CD14-positive monocyte (primary cell): ENCODE measurements at places on chromosomes 5 and 9.

DNA sequence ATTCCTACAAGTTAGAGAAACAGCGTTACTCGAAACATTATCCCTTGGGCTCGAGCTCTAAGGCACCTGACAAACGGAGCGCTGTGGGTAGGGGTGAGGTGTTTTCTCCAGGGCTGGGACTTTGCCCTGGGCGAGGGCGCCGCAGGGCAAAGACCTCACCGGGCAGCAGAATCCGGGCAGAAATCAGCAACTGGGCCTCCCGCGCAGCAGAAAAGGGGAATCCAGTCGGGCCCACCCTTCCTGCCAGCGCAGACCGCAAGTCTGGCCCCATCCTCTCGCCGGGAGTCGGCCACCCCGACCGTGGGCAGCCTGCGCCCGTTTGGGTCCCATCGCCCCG, 430 bp upstream of the MSH3 start:
- DNase-seq, result no peak

- DNase-seq, result no peak
Observed at GRCh38 chr5:115952588-115952987, 9.7 kb upstream of the LVRN start.

DNA sequence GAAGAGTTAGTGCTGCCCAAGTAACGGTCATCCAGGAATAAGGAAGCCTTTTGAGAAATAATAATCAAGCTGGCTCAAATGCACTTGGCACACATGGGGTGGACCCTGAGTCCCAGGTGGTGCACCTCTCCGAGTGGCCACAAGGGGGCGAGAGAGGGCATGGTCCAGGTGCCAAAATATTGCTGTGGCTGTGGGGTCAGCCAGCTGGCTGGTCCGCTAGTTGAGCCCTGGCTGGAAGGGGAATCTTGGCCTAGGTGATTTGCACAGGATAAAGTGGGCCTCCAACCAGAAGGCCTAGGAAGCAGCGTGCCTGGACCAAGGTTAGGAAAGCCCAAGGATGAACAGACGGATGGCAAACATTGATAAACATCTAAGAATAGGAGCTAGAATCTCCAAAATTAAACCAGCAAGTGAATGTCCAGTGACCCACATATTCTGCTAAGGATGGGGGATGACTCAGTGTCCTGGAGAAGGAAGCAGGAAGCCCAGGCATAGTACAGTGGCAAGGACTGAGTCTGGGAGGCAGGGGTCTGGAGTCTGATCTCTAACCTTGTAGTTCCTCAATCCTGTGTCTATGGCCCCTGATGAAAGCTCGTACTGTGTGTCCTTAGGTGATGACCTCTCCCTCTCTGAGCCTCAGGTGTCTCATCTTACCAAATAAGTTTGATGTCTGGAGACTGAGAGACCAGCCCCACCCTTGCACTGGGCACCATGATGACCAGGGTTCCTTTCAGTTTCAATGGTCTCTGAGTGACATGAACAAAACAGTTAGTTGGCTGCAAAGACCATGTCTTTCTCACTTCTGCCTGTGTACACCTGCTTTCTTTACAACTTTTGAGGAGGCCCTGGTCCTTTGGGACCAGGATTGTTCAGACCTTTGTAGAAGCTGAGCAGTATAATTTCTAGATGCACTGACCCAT, 19.2 kb upstream of the SHB start:
- no peak for DNase-seq

- no peak for DNase-seq
Observed at GRCh38 chr9:116671605-116672004, 15.5 kb upstream of the TRIM32 start.

DNA sequence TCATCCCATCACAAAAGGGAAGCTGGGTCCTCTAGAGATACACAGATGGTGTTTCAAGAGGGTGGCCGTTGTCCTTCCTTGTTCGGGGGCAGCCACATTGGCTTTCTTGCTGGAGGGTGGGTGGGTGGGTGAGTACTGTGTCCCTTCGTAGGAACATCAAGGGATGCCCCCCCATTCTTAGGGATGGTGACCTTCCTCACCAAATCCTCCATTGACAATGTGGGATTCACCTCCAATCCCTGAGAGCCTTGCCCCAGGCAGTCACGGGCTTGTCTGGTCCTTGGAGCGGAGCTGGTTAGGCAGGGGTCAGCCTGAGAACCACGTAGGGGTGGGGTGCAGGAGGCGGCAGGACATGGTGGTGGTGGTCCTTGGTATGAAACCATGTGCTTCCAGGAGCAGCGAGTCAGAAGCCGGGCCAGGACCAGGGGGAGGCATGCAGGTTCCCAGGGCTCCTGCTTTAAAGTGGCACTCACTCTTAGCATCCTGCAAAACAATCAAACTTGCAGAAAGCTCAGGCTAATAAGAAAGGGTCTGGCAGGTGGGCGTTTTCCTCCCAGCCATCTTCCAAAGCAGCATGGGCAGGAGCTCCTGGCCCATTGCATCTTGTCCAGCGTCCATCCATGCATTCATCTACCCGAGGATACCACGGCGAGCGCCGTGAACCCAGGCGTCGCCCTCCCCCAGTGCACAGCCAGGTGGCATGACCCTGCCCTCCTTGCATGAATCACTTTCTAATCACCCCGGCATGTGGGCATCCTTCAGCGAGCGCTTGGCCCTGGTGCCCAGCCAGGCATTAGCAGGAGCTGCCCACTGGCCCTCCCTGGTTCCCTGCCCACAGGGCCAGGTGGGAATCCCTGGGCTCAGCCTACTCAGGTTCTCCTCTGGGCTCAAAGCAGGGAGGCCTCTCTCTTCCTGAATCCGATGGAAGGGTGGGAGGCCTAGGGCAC, 76.4 kb downstream of the NTNG2 start:
- no peak for DNase-seq

- no peak for DNase-seq
Observed at GRCh38 chr9:34587271-34587670, 2.3 kb downstream of the CNTFR start.

DNA sequence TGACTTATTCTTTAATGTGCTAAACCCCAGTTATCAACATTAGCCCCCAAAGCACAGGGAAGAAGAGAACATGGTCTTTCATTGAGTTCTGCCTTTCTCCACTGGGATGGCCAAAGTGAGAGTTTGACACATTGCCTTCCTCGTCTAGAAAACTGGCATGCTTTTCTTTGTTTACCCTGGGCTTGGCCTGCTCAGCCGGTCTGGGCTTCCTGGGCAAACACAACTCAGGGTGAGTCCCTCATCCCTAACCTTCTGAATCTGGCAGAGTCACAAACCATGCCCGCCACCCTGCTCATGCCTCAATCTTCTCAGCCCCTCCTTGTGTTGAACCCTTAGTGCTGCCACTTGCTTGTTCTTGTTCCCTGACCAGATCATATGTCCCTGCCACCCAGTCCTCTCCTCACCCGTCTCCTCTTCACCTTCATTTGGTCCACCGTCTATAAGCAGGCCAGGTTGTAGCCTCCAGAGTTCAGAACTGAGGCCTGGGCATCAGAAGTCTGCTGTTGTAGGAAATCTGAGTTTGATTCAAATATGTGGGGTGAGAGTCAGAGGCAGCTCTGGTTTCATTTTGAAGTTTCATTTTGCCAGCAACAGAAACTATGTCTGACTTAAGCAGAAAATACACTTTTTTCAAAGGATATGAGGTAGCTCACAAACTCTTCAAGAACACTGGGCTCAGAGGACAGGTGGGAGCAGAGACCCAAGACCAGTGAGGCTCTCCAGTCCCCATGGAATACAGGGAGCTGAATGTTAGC, 217.6 kb downstream of the NDUFS4 start:
- DNase-seq, result no peak

- no peak for DNase-seq
Observed at GRCh38 chr5:59790376-59790775, 103.2 kb downstream of the PDE4D start.

DNA sequence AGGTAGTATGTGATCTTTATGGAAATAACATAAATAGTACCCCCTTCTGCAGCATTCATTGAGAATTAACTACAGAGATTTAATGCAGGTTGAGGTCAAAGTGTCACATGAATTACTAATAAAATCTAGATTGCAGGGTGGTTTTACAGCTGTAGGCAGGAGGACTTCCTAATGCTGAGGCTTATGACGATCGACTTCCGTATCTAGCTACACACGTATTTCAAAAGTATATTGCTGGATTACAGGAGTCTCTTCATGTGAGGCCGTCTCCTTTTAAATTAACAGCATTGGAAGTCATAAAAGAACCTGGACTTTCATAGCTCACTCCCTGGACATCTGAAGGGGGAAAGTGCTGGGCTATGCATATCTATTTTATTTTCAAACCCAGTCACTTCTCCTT, 180.9 kb downstream of the OSTF1 start:
- no peak for DNase-seq

GRCh38 chr5:134437340-134437846, 25.7 kb upstream of the CDKN2AIPNL start:
- no peak for DNase-seq

- DNase-seq, result no peak
Observed at GRCh38 chr5:7876867-7877266, 7.9 kb downstream of the MTRR start.

DNA sequence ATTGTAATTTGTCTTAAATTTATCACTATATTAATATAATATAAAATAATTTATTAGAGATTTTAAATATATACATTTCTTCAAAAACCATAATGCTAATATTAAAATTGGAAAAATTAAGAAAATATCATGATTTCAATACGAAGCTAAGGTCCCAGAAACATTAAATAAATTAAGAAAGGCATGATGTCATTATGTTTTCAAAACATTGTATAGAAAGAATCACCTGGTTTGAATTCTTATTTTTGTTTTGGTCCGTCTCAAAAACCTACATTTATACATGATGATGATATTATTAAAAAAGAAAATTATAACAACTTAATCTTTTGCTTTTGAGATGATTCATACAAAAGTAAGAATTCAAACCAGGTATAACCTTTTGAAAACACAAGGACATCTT, 8.2 kb upstream of the EDIL3 start:
- no peak for DNase-seq

DNA sequence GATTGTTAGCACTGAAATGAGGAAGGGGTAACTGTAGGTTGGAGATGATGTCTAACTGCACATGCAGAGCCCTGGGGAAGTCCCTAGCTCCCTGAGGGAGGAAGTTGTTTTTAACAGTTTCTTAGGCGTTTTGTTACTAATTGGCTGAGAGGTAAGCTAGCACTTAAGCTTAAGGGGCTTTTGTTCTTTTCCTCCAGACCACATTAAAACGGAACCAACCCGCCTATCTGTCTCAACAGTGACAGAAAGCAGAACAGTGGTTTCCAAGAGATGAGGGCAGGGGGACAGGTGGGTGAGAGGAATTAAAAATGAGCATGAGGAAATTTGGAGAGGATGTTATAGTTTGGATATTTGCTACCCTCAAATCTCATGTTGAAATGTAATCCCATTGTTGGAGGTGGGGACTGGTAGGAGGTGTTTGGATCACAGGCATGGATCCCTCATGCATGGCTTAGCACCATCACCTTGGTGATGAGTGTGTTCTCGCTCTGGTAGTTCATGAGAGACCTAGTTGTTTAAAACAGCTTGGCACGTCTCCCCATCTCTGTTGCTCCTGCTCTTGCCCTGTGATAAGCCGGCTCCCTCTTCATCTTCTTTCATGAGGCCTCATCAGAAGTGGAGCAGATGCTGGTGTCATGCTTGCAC, 38.9 kb downstream of the LYRM7 start:
- peak; percentile 84 for DNase-seq

DNA sequence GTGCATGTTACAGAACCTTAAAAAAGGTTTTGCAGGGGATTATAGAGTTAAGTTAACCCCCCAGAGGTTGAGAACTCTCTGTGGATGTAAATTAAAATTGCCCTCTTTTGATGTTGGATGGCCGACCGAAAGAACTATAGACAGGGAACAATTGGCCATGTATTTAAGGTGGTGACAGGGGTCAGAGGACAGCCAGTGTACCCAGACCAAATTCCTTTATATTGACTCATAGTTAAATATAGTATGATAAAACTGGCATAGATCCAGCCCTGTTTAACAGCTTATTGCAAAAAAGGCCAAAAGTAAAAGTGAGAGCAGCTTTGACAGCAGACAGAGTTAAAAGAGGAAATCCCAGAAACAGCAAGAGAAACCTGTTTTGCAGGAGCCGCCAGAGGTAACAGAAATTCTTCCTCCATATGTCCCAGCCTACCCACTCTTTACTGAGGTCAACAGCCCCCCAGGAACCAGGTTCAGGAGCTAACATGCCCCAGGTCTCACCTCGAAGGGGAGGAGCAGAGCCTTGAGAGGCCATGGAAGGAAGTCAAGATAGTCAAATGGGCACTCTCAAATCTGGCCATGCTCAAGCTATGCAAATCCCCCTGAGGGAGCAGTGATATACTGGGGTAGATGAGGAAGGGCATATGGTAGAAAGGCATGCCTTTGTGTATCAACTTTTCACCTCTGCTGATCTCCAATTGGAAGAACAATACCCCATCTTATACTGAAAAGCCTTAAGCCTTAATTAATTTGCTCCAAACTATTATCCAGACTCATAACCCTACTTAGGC, 156.4 kb upstream of the COX7C start:
- no peak for DNase-seq

GRCh38 chr5:39760385-39761198, 335.8 kb upstream of the DAB2 start:
- DNase-seq, result peak; percentile 10

DNA sequence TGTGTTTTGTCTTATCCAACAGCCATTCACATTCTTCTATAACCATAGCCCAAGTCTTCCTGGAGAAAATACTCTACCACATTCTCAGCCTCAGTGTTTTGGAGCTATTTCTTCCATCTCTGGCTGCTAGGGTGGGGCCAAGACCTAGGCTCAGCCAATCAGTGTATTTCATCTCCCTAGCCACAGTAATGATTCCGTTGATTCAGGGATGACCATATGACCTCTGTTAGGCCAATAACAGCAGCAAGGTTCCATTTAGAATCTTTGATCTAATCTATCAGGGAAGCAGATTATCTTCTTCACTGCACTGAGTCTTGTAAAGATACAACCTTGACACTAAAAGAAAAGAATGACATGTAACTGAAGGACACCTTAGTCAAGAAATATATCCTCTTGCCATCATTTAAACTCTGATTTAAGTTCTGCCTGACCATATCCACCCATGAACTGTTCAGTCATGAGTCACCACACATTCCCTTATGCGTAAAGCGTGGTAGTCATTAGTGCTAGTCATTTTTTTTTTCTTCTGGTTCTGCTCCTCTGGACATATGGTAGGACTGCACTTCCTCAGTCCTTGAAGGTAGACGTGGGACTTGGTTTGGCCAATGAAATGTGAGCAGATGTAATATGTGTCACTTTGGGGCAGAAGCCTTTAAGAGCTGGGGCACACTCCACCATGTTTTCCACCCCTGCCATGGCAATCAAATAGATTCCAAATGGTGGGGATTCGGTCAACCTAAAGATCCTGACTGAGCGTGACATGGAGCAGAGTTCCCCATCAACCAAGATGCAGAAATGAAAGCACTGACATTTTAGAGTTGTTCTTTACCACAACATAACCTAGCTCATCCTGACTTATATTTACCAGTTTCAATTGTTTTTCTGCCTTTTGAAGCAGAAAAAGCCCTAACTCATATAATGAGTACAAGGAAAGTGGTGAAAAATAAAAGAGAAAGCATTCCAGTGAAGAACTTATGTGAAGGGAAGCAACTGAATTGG, 12.7 kb upstream of the PRELID2 start:
- DNase-seq, result no peak

- DNase-seq, result no peak
Observed at GRCh38 chr9:115943431-115944165, 210.0 kb upstream of the PAPPA start.

- DNase-seq, result no peak
Observed at GRCh38 chr5:146301626-146302025, 37.0 kb upstream of the POU4F3 start.

GRCh38 chr9:127877566-127877998, at the start of gene AK1:
AK1 (minus strand) TSS chr9:127877675; CDS start chr9:127874617, 3,058 bp downstream.
- DNase-seq, result no peak

- no peak for DNase-seq
Observed at GRCh38 chr5:89908876-89909275, 500.7 kb downstream of the CETN3 start.
